ENCODE measurements at places on chromosomes 16 and 17.

DNA sequence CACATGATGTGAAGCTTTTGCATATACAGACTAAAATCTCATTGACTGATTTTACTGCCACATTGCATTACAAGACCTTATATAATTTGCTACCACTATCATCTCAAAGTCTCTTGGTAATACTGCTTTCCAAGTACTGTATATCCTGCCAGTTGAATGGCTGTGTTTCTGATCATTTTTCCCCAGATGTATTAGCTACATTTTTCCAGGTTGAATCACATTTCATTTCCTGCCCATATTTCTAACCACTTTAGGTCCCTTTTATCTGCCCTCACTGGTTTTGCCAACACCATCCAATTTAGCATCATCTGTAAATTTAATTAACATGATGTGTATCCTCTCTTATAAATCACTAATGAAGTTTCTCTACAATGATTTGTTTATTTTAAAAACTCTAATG lies 365.7 kb upstream of the PMFBP1 start:
- DNase-seq = no peak

DNA sequence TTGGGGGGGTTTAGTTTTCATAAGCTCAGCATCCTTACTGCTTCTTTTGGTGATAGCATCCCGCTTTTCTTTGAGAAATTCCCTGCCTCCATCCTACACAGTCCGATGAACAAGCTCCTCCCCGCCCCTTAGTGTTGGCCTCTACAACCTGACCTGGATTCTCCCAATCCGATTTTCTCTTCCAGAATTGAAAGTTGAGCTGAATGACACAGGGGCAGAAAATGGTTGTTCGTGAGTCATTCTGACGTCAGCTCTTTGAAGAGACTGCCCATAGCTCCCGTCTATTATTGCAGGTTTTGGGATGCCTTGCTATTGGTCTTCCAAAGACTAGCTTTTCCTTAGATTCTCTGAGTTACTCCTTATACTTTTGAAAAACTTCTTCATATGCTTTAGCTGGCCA lies 279.7 kb downstream of the SLC39A11 start:
- no peak for DNase-seq

GRCh38 chr17:18910881-18911280 lies 41.1 kb upstream of the SLC5A10 start:
- no peak for DNase-seq

DNA sequence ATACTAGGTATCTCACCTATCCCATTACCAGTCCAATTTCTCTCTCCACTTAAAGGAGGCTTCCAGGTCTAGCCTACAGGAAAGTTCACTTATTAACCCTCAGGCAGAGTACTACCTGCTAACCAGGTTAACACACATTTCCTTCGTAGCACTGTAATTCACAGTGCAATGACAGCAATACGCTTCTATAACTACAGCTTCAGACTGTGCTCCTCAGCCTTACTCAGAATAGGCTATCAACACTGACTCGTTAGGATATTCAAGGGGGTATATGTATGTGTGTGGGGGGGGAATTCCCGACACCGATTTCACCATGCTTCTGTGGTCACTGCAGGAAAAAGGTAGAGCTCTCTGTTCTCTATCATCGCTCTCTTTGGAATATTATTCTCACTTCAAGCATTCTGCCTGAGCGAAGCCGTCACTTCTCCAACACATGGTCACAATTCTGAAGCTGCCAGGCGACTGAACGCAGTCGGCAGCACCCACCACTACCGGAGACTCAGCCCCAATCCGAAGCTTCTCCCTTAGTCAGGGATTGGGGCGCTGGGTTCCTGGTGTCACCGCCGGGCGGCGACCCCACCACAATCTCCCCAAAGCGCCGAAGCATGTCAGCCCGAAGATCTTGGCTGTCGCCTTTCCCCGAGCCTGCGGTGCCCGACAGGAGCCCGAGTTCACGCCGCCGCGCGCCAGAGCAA lies 618 bp downstream of the GGA3 start:
- no peak for DNase-seq

DNA sequence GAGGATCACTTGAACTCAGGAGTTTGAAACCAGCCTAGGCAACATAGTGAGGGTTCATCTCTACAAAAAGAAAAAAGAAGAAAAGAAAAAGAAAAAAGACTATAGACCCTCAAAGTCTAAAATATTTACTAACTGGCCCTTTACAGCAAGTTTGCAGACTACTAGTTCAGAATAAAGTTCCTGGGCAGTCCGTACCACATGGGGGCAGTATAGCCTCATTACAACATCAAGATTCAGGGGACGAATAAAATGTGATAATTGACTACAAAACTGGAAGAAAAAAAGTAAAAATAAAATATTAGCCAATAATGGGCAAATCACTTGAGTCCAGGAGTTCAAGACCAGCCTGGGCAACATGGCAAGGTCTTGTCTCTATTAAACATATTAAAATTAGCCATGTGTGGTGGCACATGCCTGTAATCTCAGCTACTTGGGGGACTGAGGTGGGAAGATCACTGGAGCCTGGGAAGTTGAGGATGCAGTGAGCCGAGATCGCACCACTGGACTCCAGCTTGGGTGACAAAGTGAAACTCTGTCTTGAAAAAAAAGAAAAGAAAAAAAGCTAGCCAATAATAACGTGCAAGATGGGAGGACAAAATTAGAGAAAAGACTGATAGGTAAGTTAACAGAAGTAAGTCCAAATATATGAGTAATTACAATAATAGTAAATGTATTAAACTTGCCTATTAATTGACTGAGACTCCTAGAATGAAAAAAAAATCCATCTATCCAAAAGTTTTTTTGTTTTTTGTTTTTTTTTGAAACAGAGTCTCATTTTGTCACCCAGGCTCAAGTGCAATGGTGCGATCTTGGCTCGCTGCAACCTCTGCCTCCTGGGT lies 129.4 kb upstream of the SEC14L1 start:
- no peak for DNase-seq

GRCh38 chr16:6018848-6019489 lies 921.4 kb upstream of the EEF2KMT start:
- DNase-seq = no peak

DNA sequence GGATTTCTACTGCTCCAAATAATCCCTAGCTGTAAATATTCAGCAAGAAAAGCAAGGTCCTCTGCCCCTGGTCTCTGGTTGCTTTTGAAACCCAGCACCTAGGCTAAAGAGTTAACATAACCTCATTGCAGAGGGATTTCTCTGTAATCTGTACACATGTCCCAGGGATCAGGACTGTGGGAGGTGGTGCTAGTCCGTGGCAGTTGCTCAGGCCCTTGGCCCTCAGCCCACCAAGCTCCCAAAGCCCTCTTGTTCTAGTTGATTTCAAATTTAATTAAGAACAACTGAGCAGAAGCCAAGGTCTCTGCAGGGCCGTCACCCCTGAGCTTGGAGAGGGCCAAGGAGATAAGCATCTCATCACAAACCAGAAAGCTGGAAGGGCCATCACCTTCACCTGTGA lies 181.1 kb downstream of the SOX9 start:
- DNase-seq = no peak

DNA sequence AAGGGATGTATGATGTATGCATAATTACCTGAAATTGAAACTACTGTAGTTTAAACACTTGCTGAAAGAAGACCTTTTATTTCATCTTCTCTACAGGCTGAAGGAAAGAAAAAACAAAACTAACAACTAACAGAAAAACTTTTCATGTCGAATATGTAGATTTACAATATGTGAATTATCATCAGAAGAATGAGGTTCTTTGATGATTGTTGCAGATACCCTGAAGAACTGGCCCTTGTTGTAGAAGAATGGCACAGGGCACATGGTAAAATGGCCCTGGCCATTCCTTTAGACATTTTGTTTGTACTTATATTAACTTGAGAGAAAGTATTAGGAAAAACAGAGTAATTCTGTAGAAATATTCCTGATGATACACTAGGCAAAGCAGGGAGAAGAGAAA lies 443.8 kb downstream of the MAF start:
- no peak for DNase-seq

DNA sequence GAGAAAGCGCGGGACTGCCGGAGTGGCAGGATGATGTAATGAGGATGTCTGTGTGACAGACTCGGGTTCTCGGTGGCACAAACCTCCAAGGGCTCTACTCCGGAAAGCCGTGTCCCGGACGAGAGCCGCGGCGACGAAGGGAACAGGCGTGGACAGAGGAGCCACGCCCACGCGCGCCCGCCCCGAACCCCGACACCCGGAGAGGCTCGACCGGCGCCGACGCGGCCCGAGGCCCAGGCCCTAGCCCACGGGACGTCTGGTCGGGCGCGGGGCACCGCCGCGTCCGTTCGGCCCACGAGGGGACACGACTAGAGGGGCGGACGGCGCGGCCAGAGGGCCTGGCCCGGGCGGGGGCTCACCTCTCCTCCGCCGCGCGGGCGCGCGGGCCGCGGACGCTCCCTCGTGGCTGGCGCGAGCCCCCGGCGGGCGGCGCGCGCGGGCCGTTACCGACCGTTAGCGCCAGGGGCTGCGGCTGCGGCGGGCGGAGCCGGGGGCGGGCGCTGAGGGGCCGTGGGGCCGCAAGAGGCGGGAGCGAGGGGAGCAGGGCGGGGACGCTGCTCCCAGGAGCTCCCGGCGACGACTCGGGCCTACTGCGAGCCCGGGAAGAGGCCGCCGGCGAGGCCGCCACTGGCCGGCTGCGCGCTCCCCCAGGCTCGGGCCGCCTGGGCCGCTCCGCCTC lies 2.1 kb upstream of the IRX5 start:
- DNase-seq = no peak

GRCh38 chr17:21297026-21297520 lies 12.6 kb downstream of the MAP2K3 start:
- DNase-seq = no peak

GRCh38 chr17:77873500-77874302 lies 84.8 kb upstream of the TNRC6C start:
- DNase-seq = no peak

DNA sequence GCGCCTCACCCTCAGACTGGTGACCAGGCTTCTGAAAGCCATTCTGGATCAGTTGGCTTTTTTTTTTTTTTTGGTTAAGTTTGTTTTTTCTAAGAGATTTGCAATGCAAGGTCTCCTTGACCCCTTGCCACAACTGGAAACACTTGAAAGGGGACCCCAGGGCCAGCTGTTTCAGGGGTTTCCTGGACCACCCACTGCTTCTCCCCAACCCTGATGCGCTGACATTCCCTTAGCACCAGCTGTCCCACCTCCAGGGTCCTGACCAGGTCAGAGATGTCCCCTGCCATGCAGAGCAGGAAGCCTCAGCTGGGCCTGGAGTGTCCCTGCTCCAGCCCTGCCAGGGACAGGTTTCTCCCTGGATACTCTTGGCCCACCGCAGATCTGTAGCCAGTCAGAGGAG lies 8.1 kb upstream of the MRPL58 start:
- DNase-seq = no peak

DNA sequence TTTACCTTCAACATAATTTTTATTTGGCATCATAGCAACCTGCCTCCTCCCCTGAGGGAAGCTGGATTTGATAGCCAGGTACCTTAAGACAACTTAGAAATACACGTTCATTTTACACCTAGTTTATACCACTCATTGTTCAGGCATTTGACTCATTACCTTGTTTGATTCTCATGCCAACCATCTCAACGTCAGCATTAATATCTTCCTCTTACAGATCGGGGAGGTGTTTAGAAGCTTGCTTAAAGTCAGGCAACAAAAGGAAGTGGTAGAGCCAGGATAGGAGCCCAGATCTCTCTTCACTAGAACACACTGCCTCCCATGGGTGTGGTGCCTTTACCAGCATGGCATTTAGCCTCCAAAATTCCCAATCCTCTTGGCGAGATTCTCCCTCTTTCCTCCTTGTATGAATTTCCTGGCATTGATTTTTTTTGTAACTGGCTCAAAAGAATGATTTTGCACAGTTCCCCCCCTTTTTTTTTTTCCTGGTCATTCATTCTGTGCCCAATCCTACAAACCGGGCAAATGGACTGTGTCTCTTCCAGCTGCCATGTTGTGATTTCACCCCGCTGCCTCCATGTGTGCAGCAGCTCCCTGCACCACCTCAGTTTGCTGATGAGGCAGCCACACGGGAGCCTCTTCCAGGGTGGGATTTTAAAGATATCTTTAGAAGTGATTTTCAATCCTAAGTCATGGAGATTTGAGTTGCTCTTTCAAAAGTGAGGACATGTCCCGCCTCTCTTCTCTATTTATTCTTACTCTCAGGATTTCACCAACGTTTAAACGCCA lies 383.6 kb downstream of the UTP18 start:
- no peak for DNase-seq

- DNase-seq = no peak
Observed at GRCh38 chr17:29972277-29972676, 30.8 kb downstream of the EFCAB5 start.

DNA sequence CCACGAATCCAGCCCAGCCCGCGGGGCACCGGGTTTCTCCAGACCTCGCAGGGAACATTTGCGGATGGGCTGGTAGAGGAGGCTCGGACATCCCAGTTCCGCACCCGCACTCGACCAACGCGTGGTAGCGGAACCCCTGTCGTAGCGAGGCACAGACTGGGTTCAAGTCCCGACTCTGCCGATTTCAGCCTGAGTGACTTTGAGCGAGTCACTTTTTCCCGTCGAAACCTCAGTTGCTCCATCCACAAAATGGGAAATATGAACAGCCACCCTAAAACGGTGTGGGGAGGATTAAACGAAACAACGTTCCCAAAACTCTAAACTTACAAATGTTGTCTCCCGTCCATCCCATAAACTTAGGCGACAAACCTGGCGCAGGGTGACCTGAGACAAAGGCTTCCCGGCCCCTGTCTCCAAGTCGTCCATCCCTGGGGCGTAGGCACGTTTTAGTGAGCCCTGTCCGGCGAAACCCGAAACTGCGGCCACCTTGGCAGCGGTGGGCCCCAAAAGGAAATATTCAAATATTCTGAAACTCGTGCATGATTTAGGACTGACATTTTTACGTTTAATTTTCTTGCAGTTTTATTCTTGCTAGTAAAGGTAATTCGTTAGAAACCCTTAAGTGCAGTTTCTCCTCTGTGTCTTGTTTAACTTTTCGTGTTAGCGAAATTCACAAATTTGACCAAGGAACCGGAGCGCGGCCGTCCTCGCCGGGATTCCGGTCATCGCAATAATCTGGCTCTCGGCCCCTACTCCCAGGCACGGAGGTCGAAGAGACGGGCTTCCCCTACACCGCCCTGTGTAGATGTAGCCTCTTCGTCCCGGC lies 1.9 kb upstream of the MLLT6 start:
- no peak for DNase-seq

- DNase-seq = no peak
Observed at GRCh38 chr16:85234310-85235204, 122.3 kb upstream of the CIBAR2 start.

DNA sequence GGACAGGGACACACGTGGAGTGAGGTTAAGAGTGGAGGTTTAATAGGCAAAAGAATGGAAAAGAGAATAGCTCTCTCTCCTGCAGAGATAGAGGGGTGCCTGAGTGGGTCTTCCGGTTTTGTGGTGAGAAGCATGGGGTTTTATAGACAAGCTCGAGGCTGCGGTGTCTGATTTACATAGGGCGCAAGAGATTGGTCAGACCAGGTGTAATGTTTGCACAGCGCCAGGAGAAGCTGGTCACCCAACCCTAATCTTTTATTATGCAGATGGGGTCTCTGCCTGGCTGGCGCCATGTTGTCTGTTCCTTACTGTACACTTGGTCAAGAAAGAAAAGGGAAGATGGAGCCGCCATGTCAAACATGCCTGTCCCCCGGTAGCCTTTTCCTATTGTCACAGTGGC lies 44.5 kb upstream of the MLYCD start:
- DNase-seq = no peak

GRCh38 chr16:3375680-3376079 lies 20.0 kb downstream of the OR2C1 start:
- no peak for DNase-seq

Data from GM12891 (cell line).